ENCODE measurements at places on chromosomes 1 and 21.

DNA sequence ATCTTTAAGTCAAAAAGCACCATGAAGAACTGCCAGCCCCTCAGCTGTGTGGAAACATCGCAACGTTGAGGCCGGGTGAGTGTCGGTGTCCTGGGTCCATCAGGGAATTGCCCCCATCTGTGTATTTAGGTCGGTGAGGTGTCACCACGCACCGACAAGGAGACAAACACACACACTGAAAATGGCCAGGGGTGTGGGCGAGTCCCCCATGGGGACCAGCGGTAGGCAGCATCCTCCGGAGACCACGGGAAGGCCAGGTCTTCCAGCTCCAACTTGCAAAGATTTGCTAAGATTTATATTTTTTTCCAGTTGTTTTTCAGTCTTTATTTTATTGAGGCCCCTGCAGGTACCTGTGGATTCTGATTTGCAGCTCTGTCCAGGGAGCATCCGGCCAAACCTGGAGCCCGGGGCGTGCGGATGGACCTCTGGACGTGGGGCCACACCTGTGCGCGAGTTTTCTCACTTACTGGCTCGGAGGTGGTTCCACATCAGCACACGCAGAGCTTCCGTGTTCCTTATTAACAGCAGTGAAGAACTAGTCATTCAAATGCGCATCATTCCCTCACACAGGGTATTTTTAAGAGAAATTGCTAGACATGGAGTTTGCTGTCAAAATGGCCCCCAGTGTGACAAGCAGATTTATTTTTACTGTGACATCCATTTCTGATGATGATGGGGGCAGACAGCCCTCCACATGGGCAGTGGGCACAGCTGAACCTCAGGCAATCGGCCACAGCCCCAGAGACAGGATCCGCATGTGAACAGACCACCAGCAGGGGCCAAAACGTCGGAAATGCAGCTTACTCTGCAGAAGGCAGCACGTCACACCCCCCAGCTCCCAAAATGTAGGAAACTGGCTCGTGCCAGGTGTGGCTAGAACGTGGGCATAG is 17.2 kb upstream of the SLC19A1 start:
- DNase-seq: no peak

DNA sequence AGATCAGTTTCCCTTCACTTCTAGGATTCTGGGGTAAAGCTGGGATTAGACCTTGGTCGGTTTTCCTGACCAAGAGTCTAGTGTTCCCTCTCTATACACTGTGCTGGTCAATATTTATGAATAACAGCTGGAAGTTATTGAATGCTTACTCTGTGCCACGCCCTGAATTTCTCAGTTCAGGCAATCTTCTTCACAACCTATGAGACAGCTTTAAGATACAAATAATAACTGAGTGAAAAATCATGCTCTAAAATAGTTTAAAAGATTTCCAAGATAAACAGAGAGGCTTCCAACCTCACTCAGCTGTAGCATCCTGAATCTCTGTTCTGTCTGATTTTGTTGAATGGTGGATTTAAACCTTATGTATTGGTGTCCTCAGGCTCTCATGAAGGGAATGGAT is 72.2 kb downstream of the GNG12 start:
- DNase-seq: no peak

GRCh38 chr21:28763809-28764418 is 228.8 kb downstream of the LTN1 start:
- no peak for DNase-seq

DNA sequence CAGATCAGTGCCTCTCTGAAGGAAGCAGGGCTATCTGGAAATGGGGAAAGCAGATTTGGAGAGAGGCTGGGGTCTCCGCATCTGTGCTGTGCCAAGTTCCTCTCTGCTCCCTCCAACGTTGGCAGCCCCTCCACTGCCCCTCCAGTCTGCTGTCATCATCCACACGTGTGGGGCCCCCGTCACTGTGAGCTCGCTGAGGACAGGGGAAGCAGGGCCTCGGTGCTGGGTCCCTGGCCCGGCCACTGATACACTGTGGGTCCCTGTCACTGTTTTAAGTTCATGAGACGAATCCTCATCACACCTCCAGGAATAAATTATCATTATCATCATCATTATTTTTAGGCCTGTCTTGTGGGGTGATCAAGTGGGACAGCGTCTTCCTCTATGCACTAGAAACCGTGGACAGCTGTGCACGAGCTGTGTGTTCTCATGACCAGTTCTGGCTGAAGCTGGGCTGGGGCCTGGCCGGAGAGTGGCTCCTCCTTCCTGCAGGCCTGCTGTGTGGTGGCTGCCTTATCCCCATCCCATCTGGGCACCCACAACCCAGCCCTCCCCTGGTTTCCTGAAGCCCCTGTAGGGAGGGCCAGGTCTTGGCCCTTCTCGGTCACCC is 52.2 kb downstream of the DMRTB1 start:
- DNase-seq: no peak

DNA sequence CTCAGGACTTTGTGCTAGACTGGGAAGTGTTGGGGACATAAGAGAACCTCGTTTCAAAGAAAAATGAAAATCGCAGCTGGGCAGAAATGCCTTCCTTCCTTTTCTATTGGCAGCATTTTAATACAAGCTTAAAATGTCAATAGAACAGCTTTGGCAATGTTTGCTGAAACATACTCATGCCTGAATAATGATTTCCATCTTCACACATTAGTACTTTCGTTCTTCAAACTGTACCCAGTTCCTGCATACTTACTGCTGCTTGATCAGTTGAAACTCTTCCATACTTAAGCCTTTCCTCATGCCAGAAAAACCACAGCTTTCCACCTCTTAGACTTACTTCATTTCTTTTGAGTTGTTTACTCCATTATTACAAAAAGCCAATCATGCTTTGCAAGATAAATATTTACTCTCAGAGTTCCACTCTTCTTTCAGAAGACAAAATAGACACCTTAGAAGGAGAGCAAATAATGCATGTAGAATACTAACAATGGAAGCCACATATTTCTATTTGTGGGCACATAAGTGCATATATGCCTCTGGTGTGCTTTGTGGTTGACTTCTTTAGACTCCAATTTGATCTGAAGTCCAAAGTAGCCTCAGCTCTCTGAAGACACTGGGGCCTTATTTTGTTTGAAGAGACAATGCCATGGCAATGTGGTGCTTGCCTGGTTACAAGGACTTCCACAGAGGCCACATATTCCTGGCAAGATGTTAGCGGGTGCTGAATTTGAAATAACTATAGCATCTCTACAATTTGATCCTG is 22.7 kb upstream of the CD55 start:
- DNase-seq: no peak
